ENCODE measurements at places on chromosomes 5 and 9.

DNA sequence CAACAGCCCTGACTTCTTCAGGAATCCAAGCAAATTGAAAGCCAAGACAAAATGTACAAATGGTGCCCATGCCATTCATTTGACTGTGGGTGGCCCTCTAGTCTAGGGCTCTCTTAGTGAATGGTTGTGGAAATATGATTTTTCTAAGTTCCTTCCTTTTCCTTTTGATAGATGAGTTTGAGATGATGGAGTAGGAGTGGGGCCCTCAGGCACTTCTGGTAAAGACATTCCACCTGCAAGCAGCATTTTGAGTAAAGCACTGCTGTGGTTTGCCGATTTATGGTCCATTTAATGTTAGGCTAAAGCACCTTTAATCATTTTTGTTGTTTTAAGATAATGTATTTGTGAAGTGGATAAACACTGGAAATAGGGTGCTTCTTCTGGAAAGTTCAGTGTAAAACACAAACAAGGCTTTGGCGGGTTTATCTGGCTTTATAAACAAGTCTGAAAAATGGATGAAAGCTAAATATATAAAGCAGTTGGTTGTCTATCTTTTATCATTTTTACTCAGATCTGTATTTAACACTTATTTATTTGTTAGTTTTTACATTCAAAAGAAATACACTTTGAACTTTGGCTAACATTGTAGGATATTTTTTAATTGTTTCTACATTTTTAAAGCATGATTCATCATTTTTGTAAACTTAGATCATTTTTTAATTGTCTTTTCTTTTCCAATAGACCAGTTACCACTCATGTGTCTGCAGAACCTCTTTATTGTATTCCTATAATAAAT lies 213.5 kb downstream of the PJA2 start:
- no peak for DNase-seq

DNA sequence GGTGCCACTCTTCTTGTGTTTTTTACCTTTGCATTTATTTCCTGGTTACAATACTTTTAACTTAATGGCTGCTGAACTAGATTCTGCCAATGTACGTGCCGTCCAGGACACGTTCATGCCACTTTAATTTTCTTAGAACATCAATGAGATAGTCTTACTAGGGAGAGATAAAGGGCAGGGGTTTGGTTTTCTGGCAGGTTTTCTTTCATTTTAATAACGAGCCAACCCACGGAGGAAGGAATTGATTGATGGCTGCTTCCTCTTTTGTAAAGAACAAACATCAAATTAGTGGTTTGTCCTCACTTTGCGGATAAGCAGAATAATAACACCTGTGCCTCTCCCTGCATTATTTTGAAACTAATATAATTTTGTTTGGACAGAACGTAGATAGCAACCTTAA lies 135.7 kb downstream of the DOCK8 start:
- no peak for DNase-seq

DNA sequence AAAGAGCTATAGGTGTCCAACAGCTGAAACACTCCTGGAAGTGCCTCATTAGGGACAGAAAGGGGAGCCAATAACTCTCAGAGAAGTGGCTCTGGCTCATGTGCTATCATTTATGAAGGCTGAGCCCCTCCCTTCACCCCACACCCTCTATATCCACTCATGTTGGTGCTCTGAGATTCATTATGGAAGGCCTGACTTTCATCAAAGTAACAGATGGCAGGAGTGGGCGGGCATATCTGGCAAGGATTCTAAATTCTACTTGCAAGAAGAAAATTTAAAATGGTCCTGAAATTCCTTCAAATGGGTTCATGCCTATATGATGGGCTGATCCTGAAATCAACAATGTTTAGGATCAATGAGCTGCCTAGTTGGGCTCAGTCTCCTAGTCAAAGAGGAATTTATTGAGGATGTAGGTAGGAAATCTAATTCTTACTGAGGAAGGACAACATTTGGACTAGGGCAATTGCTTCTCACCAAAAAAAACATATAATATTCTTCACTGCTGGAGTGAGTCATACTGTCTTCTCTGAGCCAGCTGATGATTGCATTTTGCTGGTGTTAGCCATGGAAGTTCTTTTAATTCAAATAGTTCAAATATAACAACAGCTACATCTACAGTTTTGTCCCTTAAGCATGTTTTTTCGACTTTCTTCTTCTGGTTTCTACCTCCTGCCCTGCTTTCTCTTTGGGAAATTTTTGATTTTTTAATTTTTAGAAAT lies 23.5 kb downstream of the NMRK1 start:
- no peak for DNase-seq

GRCh38 chr5:139181835-139182452 lies 16.2 kb downstream of the SIL1 start:
- DNase-seq: no peak

DNA sequence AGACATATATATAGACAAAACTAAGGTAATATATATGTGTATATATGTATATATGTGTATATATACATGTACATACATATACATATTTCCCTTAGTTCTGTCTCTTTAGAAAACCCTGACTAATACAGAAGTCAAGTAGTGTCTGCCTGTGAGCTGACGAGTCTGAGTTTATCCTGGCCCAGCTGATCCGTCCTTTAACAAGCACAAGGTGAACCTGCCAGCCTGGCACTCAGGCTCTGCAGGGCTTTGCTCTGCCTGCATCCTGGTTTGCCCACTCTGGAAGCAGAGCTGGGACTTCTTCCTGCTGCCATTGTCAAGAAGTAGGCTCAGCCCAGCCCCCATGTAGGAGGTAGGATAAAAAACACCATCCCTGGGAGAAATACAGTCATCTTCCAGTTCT lies 388.0 kb downstream of the ICE1 start:
- no peak for DNase-seq

GRCh38 chr5:95631255-95631958 lies 11.5 kb downstream of the GPR150 start:
- DNase-seq: no peak

DNA sequence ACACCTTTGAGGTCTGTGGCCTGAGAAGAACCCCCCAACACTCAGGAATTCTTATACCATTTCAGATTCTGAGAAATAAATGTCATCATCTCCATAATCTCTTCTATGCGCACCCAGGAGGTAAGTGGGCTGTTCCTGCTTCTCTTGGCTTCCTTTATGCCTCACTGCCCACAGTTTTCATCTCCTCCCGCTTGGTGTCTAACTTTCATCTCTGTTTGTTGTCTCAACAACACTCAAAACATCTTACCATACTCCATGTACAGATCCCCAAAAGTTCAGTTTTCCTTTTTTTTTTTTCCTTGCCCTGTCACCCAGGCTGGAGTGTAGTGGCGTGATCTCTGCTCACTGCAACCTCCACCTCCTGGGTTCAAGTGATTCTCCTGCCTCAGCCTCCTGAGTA lies 170.2 kb upstream of the FREM1 start:
- no peak for DNase-seq

DNA sequence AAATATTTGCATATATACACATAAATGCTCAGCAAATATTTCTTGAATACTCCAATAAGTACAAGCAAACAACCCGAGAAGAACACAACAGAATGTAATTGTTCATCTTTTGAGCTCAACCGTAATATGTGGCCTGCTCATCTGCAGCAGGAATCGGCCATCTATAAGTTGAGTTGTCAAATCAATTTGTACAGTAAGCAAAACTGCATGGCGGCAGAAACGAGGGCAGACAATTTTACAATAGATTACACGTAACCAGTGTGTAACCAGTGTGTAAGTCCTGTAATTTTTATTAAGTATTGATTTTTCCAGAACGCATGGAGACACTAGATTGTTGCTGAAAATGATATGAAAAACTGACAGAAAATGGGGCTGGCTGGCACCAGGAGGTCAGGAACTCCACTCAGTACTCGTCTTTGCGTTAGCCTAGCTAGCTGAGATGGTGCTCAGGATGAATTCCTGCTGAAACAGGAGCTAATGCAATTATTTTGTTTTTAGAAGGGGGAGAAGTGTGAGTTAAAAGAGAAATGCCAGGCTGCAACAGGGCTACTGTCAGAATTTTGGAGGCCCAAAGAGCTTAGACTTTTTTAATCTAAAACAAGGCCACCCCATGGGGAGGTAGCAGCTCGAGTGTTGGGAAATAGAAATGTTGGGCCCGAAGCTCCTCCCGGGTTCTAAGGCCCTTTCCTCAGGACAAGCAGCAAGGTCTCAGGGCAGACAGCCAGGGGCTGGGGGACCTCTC lies 682 bp downstream of the DHX29 start:
- DNase-seq: no peak

GRCh38 chr9:34375901-34376595 lies 650 bp downstream of the MYORG start:
- DNase-seq: peak; percentile 39

DNA sequence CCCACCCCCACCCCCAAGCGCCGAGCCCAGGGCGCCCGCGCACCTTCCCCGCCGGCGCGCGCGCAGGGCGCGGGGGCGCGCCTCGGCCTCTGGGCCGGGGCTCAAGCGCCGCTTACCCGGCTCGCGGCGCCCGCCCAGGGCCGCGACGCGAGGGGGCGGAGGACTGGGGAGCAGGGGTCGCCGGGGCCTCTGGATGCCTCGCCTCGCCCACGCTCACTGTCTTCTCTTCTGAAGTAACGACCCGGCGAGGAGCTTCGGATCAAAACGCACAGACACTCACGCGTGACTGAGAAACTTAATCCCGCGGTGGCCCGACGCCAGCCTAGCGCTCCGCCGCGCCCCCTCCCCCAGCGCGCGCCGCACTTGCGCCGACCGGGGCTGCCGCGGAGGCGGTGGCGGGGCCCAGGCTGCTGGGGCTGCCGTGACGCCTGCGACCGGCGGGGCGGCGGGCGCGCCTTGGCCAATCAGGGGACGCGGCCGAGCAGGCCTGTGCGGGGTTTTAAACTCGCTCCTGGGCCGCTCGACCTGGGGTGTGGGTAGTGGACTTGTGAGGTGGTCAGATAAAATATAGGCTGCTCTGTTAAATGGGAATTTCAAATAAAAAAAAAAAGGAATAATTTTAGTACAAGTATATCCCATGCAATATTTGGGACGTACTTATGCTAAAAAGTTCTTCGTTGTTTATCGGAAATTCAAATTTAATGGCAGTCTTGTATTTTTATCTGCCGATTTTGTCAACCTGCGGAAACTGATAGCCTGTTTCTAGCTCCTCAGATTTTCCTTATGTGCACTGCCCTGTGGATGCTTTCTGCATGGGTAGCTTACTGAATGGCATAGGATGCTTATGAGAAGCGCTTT lies at the start of gene MPDZ:
TSS of gene MPDZ (minus strand) at position 409 of the 858 bp plus-strand sequence. CDS start 29,377 bp downstream, outside the sequence.
- no peak for DNase-seq
